G401 (cell line): ENCODE measurements at places on chromosomes 5 and 9. TPM values are rescaled to one million over a fixed set of nuclear protein-coding genes. Genes with fewer than 3 reads are reported as not detected.

Gene ZNF484
- total RNA-seq = 7.6 and 10.4 TPM in 2 replicates

Gene CTNNA1
- 186 and 229 TPM in 2 replicates for total RNA-seq

GRCh38 chr5:59177644-59178043 is 594.8 kb downstream of the RAB3C start:
- DNase-seq = no peak

GRCh38 chr9:113602126-113603047 is 138.9 kb downstream of the RGS3 start:
- peak; percentile 27 for DNase-seq

GRCh38 chr9:89430995-89431394 is 66.9 kb downstream of the SEMA4D start:
- no peak for DNase-seq

DNA sequence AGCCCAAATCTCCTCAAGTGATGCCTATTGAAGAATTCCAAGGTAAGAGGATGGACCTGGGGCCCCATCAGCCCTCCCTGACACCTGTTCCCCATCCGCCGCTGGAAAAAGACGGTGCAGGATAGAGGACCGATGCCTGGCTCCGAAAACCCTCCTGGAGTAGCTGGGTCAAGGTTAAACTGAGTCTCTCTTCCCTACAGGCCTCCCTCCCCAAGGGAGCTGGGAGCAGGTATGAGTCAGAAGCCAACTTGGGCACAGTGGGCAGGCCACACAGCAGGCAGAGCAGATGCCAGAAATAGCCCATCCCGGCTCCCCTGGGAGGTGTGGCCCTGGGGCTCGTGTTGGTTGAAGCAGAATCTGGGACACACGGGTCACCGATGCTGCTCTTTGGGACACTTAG is 75.6 kb downstream of the NTNG2 start:
- no peak for DNase-seq

DNA sequence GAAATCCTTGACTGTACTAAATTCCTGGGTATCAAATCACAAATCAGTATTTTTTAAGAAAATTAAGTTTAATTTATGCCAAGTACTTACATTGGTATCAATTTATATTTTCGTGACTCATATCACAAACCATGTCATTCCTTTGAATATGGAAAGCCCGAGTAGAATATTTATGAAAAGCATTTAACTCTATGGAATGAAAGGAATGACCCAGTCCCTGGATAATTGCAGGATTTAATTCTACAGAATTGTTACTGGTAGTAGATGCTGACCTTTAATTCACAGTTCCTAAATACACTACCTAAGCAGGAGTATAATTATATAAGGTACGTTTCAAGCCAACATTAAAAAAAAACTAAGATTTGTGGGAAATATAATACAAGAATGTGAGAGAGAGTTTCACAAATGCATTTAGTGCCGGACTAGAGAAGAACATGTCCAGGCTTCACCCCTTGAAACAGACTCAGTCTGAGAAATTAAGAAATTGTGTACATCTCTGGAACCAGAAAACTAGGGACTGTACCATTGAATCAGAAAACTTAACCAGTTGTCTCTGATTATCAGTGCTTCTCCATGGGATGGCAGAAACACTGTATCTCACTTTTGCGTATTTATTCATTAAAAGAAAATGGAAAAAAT is 28.5 kb upstream of the PLPPR1 start:
- DNase-seq = no peak
